PC-9 (cell line): ENCODE measurements at places on chromosomes 4 and X.

DNA sequence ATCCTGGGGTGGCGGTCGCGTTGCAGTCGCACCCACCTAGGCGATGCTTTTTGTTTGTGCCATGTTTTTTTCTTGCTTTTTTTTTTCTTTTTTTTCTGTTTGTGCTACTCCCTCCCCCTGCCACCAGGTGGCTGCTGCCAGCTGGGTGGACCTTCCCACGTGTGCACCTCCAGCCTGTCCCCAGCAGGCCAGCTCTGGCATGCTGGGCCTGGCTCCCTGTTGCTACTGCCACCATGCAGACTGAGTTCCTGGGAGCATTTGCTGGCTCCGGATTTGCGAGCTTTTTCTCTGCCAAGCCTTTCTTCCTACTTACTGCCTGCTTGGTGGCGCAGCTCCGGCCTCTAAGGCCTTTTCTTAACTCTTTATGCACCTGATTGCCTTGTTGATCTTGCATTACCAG lies 161.2 kb upstream of the WDFY3 start:
- no peak for DNase-seq

DNA sequence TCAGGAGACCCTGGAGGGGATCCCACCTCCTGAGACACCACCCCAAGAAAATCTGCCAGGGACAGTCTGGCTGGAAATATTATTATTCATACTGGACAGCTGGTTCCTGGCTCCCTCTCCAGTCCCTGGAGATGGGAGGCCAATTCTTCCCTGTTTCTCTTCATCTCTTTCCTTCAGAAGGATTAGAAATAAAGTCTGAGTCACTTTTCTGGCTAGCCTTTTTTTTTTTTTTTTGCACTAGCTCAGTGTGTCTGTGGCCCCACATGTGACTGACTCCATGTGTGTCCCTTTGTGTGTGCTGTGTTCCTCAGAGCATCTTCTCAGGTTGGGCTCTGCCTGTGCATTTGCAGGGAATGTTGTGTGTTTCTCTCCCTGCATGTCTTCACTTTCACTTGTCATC lies 1.8 kb upstream of the FRMPD3 start:
- DNase-seq, result no peak

DNA sequence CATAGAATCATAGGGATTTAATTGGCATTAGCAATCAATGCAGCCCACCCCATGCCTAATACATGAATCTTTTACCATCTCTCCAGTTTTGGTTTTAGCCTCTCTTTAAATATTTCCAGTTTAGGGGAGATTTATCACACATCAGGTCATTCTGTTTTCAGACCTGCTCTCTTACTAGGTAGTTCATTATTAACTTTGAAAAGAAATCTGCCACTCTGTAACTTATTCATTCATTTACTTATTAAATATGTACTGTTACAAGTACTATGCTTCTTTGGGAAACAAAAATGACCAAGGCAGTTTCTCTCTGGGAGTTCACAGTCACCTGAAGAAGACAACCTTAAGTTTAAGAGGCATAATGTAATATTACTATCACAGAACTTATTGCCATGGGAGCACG lies 62.1 kb downstream of the USO1 start:
- DNase-seq, result no peak

DNA sequence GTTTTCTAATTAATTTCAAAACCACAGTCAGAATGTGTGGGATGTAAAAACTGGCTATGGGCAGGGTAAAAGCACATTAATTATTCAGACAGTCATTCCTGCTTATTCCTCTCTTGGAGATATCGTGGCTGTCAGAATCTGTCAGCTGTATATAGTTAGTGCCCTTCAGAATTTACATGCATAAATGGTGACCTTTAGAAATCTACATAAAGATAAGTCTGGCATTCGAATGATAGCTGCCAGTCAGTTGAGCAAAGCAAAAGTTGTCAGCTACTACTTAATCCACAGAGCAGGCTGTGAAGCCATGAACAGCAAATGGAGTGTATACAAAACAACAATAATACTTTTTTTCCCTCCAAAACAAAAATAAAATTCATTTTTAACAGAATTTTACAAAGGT lies 189.5 kb downstream of the ADGRL3 start:
- no peak for DNase-seq

DNA sequence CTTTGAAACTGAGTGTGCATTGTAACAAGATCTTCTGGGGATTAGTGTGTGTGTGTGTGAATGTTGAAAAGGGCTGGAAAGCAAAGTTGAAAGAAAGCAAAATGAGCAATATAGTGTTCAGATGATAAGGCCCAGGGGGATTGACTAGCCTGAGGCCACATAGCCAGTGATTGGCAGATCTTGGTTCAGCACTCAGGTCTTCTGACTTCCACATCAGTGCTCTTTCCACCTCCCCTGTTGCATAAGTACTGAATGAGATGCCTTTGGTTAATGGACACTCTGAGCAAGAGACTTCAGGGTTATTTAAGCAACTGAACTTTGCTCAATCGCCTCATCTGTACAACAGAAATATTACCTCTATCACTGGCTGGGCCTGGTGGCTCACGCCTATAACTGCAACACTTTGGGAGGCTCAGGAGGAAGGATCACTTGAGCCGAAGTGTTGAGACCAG lies 120.4 kb downstream of the TMEM164 start:
- DNase-seq, result no peak
